ENCODE measurements at places on chromosomes 1 and 21.

DNA sequence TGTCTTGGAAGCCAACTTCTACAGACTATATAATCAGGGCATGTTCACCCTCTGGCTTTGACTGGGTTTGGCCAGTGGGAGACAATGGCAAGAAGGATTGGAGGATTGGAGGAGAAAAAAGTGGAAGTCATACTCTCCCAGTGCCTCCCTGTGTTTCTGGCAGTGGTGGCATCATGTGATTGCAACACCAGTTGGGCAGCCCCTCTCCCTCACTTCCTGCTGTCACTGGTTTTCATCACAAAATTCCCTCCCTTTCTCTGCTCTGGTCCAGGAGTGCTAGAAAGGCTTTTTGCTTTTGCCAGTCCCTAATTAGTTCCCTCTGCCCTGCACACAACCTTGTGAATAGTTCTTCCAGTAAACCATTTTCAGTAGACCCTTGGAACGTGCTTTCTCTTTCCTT lies 3.7 kb upstream of the QSOX1 start:
- DNase-seq: no peak

- DNase-seq: no peak
These were observed 45.6 kb upstream of the FASLG start for GRCh38 chr1:172613294-172613693.

GRCh38 chr1:234217316-234217840 lies 155.9 kb upstream of the COA6 start:
- no peak for DNase-seq

DNA sequence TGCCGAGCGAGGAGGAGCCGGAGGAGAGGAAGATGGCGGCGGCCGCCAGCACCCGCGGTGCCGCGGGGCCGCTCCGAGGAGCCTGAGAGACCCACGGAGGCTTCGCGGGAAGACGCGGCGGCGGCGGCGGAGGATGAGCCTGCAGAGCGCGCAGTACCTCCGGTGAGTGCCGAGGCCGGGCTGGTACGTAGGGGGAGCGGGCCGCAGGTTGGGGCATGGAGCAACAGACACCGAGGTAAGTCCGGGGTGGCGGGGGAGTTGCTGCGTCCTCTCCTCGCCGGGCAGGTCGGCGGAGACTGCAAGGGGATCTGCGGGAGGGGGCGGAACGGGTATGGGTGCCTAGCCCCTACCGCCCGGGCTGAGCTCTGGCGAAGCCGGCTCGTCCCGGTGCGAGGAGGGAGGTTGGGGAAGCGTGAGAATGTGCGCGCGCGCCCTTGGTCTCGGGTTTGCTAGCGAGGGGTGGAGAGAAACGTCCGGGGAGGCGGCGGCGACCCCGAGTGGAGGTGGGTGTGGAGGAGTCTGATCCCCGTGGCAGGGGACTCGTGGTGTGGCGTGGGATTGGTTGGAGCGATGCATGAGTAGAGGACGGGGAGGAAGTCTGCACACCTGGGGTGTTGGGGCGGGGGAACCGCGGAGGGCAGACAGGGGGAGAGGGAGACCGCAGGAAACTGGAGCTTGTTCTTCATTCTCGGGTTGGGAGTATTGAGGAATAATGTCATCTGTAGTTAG lies at the start of gene SMG7:
Gene SMG7 (plus strand): TSS at position 12 of the 729 bp plus-strand sequence. CDS start 122 bp downstream, at position 134.
- DNase-seq: peak; percentile 72

DNA sequence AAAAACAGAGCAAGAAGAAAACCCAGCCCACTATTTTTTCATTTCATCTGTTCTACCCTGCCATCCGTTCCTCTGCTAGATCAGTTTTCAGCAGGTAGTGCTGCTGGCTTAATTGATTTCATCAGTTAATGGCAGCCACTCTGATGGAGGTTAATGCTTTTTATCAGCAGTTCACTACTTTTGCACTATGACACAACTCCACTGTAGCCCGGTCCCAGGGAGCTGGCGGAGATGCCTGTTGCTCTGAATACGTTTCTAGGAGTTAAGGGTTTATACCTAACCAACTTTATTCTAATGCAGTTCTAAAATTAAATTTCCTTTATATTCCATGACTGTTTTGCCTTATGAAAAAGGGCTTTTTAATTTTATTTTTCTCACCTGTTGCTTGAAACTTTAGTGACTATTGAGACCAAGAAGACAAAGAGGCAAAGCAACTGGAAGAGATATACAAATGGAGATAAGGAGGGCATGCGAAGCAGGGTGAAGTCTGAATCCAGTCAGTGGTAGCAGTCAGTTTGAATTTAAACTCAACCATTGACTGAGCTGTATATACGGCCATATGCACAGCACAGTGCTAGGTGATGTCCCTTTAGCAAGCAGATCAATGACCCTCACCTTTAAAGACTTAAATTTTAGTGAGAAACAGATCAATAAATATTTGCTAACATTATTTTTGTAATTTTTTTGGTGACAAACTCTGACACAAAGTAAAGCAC lies 477.9 kb downstream of the LMO4 start:
- no peak for DNase-seq

- DNase-seq: no peak
These were observed 44.1 kb upstream of the ZBTB18 start for GRCh38 chr1:244006961-244007360.

DNA sequence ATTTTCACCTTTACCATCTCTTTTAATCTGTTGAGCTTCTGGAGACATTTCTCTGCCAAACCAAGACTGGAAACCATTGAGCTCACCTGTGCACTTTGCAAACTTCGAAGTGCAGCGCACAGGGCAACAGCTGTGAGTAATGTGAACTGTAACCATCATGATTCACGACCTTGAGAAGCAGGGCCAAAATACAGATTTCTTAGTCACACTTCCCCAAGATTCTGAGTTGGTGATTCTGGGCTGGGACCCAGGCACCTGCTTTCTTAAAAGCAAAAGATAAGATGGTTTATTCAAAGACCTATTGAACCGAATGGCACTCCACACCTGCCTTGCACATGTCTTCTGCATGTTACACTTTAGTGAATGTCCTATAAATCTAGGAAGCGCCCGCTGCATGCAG lies 10.2 kb downstream of the AGTRAP start:
- no peak for DNase-seq

DNA sequence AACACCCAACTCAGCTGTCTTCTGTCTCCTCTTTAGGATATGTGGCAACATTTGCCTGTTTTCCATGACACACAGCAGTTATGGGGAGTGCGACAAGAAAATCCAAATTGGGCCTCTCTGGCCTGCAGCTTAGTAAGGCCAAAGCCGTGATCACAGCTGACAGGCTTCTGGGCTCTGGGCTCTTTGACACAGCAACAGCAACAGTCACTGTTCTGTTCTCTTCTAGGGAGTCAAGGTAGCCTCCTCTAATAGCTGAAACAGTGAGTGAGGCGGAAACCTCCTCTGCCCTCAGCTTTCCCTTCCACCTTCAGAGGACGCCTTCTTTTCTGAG lies 19.0 kb downstream of the CLCA1 start:
- DNase-seq: no peak

- DNase-seq: no peak
These were observed 51.6 kb downstream of the PIK3CD start for GRCh38 chr1:9703165-9703509.

DNA sequence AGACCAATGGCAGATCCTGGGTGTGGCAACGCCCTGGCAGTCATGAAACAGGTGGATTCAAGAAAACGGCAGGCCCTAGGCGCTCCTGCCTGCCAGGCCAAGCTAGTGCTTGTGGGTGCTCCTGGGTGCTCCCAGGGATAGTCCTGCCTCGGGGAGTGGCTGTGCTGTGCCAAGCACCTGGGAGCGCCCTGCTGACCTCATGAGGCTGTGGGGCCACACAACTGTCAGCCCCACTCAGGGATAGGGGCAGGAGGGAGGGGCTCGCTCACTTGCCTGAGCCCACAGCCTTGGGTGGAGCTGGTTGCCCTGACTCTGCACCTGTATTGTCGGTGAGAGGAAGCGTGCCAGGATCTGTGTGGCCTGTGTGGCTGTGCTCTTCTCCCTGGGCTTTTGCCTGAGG lies 9.4 kb downstream of the SNAP47 start:
- no peak for DNase-seq

GRCh38 chr1:79287982-79288381 lies 281.5 kb upstream of the ADGRL4 start:
- DNase-seq: no peak

Measured in B cell (primary cell).